ENCODE measurements at places on chromosomes 7 and 10. TPM values are rescaled to one million over a fixed set of nuclear protein-coding genes. Genes with fewer than 3 reads are reported as not detected.

DNA sequence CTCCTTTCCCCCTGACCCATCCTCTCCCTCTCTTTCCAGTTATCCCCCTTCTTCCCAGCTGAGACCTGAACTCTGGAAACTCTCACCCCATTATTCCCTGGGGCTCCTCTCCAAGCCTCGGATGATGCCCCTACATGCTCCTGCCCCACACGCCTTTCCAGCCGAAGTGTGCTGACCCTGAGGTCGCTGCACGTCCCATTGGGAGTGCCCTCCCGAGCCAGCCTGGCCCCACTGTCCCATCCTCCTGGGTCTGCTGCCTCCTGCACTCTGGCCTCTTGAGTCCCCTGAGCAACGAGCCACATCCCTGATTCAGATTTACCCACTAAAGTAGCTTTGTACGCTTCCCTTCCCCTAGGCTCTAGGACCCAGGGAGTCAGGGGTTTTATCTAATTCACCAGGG lies 87.4 kb downstream of the TCERG1L start:
- DNase-seq, result no peak

Gene THSD7A
- total RNA-seq, result not detected

- DNase-seq, result peak; percentile 2
Observed at GRCh38 chr10:56823849-56824248, 462.8 kb upstream of the ZWINT start.

- peak; percentile 77 for DNase-seq
Observed at GRCh38 chr7:133688483-133689239, 435.8 kb downstream of the EXOC4 start.

Gene R3HCC1L
- total RNA-seq, result 10.2 TPM

Gene CUZD1
- 0.11 TPM for total RNA-seq

Gene PSMA2
- total RNA-seq, result 65.2 TPM

- DNase-seq, result no peak
Observed at GRCh38 chr10:49668684-49669083, 10.8 kb upstream of the C10orf53 start.

DNA sequence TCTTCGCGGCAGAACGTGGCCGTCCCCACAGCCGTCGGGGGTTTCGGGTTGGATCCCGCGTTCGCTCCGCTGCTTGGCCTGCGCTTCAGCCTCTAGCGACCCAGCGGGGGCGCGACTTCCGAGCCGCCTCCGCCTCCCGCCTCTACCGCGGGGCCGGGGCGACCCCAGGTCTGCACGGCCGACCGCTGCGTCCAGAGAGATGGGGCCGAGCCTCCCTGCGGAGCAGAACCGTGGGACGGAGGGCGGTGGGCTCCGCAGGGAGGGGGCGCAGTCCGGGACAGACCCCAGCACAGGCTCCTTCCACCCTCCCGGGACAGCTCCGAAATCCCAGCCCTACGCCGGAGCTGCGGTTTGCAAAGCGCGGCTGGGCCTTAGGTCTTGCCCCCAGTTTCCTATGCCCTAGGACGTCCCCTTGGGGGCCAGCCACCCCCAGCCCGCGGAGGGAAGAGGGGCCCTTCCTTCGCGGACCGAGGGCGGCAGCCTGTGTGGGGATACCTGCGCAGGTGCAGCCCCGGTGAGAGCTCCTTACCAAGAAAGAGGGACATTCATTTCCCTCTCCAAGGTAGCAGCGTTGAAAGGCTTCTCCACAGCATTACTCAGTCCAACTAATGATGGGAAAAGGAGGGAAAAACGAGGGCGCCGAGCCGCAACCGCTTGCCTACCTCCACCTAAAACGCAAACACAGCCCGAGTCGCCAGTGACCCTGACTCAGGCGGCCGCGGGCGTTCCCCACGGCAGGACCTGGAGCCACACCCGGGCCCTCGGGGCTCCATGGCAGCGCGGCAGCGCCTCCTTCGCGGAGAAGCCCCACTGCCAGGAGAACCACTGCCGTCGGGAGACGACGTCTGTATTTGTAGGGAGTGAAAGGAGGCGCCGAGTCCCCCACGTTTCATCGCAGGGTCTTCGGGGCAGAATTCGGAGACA lies 115.7 kb downstream of the BMS1 start:
- no peak for DNase-seq

DNA sequence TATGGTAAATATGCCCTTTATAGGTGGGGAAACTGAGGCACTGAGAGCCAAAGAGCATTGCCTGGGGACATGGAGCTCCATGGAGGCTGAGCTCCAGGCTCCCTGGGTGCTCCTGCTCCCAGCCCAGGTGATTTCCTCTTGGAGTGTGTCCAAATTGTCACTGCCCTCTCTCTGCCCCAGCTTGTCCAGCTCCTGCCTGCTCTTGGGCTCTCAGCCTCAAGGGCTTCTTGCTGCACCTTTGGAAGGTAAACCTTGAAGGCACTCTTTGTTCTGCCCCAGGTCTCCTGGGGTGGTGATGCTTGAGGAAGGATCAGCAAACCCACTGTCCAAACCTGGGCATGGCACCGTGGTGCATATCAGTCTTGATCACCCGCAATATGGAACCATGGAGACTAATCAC lies 166.1 kb downstream of the RPS24 start:
- DNase-seq, result no peak

- DNase-seq, result no peak
Observed at GRCh38 chr7:37993060-37993501, 72.6 kb downstream of the EPDR1 start.

DNA sequence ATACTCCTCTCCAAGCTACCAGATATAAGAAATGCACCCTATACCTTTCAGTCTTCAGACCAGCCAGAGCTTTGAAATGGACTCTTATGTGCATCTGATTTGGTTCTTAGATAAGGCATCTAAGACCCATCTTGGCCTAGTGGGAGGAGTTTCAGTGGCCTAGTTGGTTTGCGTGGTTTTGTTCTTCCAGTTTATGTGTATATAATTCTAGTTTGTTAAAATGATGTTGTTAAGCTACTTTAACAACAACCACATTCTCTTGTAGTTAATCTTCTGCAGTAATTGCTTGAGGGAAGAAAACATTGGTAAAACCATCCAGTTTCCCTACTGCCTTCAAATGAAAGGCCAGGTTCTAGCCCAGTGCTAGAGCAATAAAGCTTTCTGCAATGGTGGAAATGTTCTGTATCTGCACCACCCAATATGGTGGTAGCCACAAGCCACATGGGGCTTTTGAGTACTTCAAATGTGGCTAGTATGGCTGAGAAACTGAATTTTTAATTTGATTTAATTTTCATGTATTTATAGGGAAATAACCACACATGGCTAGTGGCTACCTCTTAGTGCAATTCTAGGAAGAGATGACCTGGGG lies 66.3 kb downstream of the KLHDC10 start:
- DNase-seq, result no peak

Measured in GM23248 (cell line).